ENCODE measurements at places on chromosomes 3 and 15.

DNA sequence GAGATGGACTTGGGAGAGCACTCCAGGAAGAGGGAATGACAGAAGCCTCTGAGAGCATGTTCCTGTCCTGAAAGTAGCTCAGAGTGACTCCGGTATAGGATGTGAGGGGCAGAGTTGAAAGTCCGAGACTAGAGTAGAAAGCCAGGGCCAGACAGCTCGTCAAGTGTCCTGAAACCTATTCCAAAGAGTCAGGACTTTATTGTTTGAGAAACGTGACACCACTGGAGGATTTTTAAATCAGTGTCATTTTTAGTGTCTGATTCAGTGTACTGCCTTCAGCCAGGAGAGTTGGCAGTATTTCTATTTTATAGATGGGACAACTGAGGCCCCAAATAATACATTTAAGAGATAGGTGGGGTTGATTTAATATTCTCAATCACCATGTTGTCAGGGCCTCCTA lies 1.6 kb upstream of the RBMS3 start:
- DNase-seq, result no peak

DNA sequence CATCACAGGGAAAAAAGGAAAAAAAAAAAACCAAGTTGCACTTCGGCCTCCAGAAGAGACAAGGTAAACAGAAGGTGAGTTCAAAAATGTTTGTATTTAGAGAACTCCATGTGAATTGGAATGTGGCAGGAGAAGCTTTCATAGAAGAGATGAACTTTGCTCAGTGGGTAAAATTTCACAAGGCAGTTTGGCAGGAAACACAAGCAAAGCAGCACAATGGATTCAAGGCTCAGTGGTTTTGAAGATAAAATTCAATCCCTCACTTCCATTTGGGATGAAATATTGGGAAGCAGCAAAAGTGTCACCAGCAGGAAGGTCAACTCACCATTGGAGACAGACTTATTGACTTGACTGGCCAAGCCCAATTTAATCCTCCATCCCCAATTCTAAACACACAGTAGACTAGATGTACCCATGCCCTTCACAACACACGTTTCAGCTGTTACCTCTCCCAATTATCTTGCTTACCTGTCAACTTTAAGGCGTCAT lies 256.7 kb upstream of the ICE2 start:
- DNase-seq, result no peak

GRCh38 chr15:92817339-92817886 lies 82.7 kb upstream of the CHD2 start:
- no peak for DNase-seq

DNA sequence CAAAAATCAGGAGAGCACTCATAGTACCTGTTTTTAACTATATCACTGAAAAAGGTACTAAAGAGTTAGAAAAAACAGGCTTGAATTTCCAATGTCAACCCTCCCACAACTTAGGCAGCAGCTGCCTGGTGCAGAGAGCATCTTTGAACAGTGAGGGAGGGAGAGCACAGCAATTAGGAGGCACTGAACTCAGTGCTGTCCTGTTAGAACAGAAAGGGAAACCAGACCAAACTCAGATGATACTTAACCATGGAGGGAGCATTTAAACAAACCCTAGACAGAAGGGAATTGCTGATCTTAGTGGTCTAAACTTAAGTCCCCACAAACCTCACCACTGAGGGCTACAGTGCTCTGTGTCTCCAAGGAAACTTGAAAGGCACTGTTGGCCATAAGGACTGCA lies 179.2 kb upstream of the AGTR1 start:
- no peak for DNase-seq

DNA sequence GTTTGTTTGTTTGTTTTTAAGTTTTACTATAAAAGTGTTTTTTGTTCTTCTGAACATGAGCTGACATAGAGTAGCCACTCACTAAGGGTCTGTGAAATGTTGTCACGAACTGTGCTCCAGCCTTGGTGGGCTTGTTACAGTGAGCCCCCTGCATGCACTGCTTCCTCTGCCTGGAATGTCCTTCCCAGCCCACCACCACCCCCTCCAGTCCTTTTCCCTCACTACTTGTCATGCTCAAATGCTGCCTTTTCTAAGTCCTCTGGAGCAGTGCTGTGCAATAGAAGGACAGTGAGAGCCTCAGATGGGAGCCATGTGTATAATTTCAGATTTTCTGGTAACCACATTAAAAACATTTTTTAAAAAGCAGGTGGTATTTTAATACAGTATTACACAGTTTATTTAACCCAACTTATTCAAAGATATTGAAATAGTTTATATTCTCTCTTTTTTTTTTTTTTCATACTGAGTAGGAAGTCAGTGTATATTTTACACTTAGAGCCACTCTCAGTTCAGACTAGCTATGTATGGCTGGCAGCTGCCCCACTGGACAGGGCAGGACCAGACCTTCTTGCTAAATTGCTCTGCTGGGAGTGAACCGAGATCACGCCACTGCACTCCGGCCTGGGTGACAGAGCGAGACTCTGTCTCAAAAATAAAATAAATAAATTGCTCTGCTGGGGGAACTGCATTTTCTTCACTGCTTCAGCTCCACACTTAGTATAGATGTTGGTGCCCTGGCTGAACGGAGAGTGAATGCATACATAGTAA lies 26.9 kb downstream of the MKRN2OS start:
- no peak for DNase-seq

DNA sequence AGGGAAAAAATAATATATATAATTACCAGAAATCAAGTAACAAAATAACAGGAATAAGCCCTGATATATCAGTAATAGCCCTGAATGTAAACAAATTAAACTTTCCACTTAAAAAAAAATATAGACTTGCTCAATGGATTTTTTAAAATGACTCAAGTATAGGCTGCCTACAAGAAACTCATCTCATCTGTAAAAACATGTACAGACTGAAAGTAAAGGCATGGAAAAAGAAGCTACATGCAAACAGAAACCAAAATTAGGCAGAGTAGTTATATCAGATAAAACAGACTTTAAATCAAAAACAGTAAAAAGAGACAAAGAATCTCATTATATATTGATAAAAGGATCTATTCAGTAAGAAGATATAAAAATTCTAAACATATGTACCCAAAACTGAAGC lies 82.4 kb upstream of the STT3B start:
- DNase-seq, result no peak

DNA sequence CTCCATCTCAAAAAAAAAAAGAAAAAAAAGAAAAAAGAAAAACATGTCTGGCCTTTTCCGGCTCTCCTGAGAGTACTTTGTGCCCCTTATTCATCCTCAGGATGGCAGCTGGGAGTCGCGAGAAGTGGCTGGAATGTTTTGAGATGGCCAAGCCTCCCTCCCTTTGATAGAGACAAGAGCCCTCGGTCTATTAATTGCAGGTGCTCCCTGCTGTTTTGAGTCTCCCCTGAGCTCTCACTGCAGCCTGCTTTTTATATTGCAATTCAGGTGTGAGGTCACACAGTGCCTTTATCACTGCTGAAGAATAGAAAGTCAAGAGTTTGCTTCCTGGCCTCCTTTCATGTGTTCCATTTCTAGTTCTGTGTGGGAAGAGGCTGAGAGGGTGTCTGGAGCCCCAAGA lies 10.9 kb downstream of the CA12 start:
- no peak for DNase-seq

DNA sequence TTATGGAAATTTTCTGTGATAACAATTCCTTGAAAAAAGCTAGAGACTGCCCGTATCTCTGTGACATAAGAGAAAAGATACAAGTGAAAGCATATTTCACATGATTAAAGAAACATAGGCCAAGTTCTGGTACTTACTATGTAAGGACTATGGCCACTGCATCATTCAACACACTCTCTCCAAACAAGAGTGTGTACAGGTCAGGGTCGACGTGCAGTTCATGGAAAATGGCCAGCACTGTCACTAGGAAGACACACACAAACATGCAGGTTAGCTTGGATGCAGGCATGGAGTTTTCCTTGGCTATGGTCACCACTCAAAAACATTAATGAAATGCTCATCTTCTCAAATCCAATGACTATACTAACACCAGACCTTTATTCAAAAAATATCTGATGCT lies 196.2 kb downstream of the SLC9A9 start:
- no peak for DNase-seq

GRCh38 chr3:123331006-123331405 lies 117.9 kb downstream of the ADCY5 start:
- DNase-seq, result no peak

GRCh38 chr3:9193633-9194195 lies 55.7 kb downstream of the SRGAP3 start:
- no peak for DNase-seq

DNA sequence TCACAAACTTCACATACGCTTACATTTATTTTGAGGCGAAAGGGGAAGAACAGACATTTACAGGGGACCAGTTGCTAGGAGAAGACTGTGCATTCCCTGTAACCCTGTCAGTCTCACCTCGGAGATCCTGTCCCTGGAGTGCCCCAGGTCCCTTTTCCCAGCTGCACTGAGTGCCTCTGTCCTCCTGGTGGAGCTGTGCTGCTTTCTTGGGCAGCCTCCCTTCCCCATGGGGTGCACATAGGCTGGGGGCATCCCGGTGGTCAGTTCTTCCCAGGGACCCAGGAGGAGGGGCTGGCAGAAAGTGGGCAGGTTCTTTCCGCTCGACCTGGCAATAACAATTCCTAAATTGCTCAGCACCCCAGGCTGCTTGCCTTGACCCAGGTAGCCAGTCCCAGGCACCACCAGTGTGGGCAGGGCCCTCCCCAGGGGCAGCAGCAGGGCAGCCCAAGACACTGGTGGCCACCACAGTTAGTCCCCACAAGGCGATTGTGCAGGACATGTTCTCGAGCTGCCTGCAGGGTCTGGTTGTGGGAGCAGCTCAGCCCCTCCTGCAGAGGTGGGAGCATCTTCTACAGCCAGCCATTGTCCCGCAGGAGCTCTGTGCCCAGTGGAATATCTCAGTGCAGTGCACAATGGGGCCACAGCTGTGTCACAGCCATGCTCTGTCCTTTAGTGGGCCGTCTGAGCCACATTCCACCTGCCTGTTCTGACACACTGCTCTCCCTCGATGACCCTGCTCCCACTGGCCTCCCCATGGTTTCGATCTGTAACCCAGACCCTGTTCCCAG lies 36.3 kb downstream of the APBA2 start:
- no peak for DNase-seq

GRCh38 chr3:172210355-172210754 lies 171.0 kb downstream of the FNDC3B start:
- DNase-seq, result no peak

DNA sequence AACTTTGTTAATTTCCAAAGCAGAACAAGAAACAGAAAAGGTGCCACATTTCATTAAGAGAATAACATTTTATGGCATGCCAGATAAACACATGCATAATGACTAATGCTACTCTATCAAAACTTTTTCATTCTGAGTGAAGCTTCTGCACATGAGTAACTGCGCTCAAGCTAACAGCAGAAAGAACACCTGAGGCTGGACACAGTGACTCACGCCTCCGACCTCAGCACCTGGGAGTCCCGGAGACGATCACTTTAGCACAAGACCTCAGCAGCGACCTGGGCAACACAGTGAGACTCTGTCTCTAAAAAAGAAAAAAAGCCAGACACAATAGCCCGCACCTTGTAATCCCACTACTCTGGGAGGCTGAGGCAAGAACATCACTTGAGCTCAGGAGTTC lies 70.6 kb downstream of the ACAP2 start:
- no peak for DNase-seq

GRCh38 chr3:61688307-61688984 lies 127.1 kb downstream of the PTPRG start:
- DNase-seq, result no peak

DNA sequence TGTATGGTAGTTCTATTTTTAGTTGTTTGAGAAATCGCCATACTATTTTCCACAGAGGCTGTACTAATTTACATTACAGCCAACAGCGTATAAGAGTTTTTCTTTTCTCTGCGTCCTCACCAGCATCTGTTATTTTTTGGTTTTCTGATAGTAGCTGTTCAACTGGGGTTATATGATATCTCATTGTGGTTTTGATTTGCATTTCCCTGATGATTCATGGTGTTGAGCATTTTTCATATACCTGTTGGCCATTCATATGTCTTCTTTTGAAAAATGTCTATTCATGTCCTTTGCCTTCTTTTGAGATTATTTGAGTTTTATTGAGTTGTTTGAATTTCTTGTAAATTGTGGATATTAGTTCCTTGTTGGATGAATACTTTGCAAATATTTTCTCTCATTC lies 114.6 kb downstream of the LRRK1 start:
- DNase-seq, result no peak

GRCh38 chr3:161038725-161039124 lies 66.4 kb downstream of the B3GALNT1 start:
- DNase-seq, result no peak

GRCh38 chr3:187773233-187774184 lies 28.2 kb upstream of the BCL6 start:
- DNase-seq, result peak; percentile 48

GRCh38 chr3:128073807-128074206 lies 21.6 kb downstream of the SEC61A1 start:
- no peak for DNase-seq

GRCh38 chr15:62573876-62574275 lies 408.8 kb upstream of the C2CD4B start:
- no peak for DNase-seq

- peak; percentile 63 for DNase-seq
Observed at GRCh38 chr15:51625236-51625635, 2.7 kb upstream of the DMXL2 start.

GRCh38 chr15:39921274-39921638 lies 1.2 kb upstream of the GPR176 start:
- no peak for DNase-seq

GRCh38 chr3:151777880-151778279 lies 36.0 kb upstream of the AADAC start:
- no peak for DNase-seq

DNA sequence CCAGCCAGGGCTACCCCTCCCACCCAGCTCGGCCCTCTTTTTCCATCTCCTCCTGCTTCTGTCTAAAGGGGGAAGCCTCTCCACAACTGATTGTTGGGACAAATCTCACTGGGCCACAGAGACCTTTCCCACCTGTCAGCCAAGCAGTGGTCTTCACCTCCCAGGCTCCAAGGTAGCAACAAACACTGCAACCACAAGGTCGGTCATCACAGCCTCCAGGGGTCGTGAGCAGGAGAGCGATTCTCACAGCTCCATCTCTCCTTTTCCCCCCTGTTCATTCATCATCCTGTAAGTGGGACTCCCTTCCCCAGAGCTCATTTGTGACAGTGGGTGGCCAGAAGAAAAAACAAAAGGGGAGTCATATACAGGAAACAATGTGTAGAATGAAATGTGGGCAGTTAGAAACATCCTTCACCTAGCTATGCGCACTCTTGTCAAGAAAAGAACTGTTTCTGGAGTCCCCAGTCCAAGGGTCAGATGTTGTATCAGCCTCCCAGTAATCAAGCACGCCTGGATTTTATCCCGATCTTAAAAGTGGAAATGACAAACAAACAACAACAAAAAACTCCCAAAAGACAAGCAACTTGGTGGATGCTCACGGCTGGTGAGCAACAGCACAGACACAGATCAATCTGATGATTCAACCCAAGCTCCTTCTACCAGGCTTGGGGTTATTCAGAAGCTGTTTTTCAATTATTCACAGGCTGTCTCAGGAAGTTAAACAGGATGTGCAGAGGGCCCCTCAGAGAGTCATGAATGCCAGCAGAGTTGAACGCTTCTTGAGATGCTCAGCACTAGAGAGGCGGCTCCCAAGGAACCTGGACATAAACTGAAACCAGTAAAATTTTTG lies 22.4 kb downstream of the LYZL4 start:
- DNase-seq, result no peak

GRCh38 chr15:70061696-70062270 lies 35.9 kb downstream of the TLE3 start:
- no peak for DNase-seq
